ENCODE measurements at places on chromosomes 2 and 18.
A peak's percentile ranks its signal among the peaks of the same experiment; 100 is the strongest.

- DNase-seq: no peak
These were observed 1058.4 kb upstream of the ACVR2A start for GRCh38 chr2:146786396-146786795.

- DNase-seq: no peak
These were observed 67.0 kb downstream of the GALR1 start for GRCh38 chr18:77316641-77317040.

- no peak for DNase-seq
These were observed 37.8 kb upstream of the FZD5 start for GRCh38 chr2:207807516-207807915.

DNA sequence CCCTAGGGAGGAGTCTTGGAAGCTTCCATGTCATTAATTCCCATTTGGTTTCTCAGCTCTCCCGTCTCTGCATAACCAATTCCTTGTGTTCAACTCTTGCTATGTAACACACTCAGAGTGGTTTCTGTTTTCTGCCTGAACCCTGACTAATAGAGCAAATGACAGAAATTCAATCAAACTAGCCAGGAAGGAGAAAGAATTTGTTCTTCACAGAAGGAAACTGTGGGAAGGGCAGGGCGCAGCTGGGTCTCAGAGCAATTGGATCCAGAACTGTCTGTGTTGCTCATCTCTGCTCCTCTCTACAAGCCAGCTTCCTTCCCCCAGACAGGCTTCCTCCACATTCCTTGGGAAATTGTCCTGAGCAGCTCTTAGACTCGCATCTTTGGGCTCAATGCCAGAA lies 269.8 kb downstream of the TNS1 start:
- DNase-seq: no peak

DNA sequence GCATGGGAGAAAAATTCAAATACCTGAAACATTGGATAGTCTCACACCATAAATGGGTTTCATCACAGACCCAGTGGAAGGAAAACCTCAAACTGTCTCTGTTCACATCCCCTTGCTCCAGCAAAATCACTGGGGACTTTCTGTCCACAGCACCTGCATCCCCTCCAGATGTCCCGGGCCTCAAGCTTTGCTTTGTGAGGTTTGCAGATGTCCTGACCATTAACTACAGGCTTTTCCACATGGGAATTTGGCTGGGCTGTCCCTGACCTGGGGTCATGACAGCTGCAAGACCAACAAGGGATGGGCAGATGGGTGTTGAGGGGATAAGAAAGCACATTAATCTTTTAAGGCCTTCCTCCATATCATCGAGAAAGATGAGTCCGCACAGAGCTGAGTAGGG lies 427.9 kb downstream of the TXNL1 start:
- DNase-seq: no peak

DNA sequence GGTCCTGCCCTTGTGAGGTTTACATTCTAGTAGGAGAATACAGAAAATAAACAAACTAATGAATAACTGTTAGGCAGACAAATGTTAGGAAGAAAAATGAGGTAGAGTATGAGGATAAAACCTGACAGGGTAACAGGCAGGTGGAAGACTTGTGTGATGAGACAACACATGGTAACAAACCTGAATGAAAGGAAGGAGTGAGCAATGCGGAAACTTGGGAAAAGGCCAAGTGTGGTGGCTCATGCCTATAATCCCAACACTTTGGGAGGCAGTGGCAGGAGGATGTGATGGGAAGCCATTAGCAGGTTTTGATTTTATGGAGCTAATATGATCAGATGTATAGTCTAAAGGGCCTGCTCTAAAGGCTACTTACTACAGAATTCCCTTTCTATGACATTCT lies 74.2 kb downstream of the INO80D start:
- no peak for DNase-seq

- DNase-seq: no peak
These were observed 1283.2 kb upstream of the NXPH2 start for GRCh38 chr2:140063356-140063755.

DNA sequence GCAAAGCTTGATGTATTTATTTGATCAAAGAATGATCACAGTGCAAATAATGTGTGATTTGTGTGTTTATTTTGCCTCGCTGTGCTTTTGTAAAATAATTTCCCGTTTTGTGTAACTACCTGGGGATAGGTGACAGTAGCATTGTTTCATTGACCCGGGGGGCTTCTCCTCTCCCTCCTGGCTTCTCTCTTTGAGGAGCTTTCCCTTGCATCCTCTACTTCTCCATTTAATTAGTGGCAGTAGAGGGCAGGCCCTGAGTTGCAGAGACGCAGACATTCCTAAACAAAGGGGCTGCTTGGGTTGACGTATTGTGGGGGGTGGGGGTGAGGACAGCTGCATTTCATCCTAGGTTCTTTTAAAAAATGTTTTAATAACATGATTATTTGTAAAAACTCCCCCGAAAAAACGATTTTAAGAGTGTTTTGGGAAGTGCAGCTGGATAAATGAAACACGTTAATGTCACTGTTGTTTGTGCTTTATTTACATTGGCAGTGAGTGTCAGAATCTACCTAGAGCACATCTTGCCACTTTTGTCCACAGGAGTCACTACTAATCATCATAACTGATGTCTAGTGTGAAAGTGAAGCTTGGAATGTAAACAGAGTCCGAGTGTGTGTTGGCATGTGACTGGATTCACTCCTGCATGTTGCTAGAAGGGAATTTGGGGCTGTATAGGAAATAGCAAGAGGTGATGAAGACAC lies 2.2 kb downstream of the NEDD4L start:
- DNase-seq: no peak

DNA sequence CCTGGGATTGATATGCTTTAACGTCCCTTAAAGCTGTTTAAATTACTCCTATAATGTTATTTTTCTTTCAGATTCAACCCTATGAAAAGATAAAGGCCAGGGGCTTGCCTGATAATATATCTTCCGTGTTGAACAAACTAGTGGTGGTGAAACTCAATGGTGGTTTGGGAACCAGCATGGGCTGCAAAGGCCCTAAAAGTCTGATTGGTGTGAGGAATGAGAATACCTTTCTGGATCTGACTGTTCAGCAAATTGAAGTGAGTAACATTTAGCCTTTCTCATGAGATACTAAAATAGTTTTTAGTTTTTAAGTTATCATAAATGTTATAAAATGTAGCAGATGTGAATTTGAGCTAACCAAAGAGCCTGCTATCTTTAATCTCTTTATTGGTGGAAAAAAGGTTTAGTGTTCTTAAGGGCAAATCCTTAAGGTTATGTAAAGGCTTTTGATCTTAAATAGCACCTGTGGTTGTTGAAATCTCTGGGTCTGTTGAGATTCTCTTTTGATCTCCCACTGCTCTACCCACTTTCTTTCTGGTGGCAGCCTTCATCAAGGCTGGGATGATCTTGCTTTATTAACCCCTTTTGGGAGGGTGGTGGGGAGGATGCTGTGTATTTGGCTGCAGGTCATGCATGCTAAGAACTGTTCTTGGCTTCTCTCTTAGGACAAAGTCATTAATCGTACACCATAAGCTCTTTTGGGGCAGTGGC lies 40.9 kb downstream of the UGP2 start:
- DNase-seq: no peak

DNA sequence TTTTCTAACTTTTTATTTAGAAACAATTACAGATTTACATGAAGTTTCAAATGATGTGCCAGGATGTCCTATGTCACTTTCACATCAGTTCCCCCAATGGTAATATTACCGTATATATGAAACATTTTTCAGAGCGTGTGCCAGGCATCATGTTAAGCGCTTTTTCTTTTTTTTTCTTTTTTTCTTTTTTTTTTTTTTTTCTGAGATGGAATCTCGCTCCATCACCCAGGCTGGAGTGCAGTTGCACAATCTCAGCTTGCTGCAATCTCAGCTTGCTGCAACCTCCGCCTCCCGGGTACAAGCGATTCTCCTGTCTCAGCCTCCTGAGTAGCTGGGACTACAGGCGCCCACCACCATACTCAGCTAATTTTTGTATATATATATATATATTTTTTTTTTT lies 5.6 kb upstream of the PPP4R1 start:
- no peak for DNase-seq

DNA sequence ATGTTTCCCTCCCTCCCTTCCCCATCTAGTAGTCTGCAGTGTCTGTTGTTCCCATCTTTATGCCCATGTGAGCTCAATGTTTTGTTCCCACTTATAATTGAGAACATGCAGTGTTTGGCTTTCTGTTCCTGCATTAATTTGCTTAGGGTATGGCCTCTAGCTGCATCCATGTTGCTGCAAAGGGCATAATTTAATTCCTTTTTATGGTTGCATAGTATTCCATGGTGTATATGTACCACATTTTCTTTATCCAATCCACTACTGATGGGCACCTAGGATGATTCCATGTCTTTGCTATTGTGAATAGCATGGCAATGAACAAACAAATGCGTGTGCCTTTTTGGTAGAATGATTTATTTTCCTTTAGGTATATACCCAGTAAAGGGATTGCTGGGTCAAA lies 60.6 kb upstream of the CYP26B1 start:
- no peak for DNase-seq

DNA sequence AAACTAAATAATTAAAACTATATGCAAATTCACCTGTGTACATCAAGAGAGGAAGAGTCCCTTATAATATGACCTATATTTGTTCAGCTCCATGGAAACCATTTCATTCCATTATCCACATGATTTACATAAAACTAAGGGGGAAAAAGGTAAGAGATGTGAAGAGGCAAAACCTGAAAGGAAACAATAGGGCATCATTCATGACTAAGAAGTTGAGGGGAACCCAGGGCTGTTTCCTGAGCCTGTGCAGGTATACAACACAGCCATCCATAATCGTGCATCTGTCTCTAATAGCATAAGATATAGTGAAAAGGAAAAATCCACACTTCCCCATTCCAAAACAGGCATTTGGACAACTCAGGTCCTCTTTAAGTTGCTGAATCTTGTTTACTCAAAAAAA lies 151.3 kb downstream of the NR4A2 start:
- no peak for DNase-seq

GRCh38 chr2:115422004-115422634 lies 979.7 kb downstream of the DPP10 start:
- DNase-seq: no peak

- no peak for DNase-seq
These were observed 254.0 kb upstream of the SLC14A2 start for GRCh38 chr18:45361125-45361851.

GRCh38 chr18:33706391-33706790 lies 128.4 kb downstream of the ASXL3 start:
- DNase-seq: no peak

DNA sequence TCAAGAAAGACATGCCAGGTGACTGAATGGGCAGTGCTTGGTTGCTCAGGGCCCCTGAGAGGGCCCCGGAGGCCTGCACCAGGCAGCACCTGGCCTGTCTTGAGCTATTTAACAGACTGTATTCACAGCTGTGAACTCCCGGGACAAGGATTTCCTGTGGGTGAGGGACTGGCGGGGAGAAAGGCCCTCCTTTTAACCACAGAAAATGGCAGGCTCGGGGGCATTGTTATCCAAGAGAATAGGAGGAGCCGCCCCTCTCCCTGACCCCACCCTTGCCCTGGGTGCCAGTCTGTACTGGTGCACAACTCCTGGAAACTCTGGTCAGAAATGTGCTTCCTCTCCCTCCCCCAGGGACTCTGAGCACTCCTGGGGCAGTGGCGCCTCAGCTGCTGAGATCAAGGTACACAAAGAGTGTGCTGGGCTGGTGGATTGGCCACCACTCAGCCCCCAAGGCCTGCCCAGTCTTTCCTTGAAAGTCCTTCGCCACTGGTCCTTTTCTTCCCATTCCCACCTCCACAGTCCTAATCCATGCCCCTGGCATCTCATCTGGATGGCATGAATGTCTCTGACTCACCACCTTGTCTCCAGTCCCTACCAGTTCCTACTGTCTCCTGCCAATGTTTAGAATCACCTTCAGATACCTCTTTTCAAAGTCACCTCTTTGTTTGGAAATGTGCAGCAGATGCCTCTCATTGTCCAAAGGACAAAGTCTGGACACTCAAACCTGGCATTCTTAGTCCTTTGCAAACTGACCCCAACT lies 19.6 kb upstream of the EPAS1 start:
- DNase-seq: no peak

DNA sequence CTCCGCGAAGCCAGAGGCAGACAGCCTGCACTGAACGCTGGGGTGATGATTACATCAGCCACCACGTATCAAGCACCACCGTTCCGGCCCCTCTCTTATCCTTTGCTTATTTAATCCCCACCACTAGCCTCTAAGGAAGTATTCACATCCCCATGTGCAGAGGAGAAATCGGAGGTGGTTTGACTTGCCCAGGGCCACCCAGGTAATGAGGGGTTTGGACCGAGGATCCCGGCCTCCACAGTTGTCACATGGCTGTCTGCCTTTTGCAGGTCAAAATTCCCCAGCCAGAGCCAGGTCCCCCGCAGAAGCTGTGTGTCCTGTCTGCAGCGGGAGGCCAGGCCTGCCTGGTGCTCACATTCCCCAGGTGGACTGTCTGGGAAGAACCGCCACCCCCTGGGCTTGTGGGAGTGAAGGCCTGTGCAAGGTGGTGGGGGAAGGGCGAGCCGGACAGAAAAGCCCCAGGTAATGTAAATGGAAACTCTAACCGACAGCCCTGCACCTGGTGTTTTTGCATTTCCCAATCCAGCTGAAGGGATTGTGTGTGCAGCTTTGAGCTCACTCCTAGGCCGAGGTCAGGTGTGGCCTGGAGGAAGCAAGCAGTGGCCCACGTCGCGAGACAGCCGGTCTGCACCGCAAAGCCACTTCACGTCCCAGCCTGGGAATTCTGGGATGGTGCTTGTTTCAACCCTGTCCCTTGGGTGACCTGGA lies 108.5 kb upstream of the ID2 start:
- no peak for DNase-seq

DNA sequence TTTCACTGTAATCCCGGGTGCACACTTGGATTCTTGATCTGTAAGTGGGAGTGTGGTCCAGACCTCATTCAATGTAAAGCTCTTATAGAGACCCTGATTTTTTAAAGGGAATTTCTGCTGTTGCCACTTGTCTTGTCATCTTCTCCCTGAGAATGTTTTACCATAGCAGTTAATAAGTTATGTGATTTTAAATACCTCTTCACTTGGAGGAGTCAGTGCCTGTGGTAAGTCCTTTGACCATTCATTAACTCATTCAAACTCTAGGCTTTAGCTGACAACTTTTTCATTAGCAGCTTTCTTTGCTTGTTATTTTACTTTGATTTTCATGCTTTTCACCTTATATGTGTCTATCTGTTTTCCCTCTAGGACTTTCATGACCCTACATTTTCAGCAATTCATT lies 51.3 kb downstream of the FMNL2 start:
- DNase-seq: no peak

DNA sequence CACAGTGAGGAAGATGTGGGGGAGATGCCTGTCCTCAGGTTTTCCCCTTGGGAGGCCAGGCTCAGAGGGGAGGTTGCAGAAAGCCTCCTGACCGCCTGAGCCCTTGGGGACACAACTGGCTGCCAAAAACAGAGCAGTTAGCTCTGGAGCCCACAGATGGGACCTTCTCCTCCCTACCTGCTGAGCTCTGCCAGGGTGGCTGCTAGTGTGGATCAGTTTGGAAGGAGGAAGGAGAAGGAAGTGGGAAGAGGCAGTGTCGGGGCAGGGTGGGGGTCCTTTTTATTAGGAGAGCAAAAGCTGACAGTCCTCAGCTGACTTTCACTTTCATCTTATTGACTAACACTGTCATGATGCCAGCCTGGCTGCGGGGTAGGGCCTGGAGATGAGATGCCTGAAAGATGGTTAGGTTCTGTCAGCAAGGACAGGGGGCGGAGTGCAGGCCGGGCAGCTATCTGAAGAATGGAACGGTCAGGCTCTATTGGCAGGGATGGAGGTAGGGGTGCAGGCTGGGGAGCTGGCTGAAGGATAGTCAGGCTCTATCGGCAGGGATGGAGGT lies 188.5 kb upstream of the HDAC4 start:
- peak; percentile 4 for DNase-seq

GRCh38 chr2:34652636-34653035 lies 1053.5 kb upstream of the FAM98A start:
- no peak for DNase-seq

- no peak for DNase-seq
These were observed 48.4 kb downstream of the ATP8B1 start for GRCh38 chr18:57754577-57755338.

Data from activated CD4-positive, CD25-positive, alpha-beta regulatory T cell treated with anti-CD3 and anti-CD28 coated beads, Interleukin-2, amount 50 U/mL, for 72 hours (primary cell).